ENCODE measurements at places on chromosomes 1 and 21. TPM values are rescaled to one million over a fixed set of nuclear protein-coding genes. Genes with fewer than 3 reads are reported as not detected.
A peak's percentile ranks its signal among the peaks of the same experiment; 100 is the strongest.

DNA sequence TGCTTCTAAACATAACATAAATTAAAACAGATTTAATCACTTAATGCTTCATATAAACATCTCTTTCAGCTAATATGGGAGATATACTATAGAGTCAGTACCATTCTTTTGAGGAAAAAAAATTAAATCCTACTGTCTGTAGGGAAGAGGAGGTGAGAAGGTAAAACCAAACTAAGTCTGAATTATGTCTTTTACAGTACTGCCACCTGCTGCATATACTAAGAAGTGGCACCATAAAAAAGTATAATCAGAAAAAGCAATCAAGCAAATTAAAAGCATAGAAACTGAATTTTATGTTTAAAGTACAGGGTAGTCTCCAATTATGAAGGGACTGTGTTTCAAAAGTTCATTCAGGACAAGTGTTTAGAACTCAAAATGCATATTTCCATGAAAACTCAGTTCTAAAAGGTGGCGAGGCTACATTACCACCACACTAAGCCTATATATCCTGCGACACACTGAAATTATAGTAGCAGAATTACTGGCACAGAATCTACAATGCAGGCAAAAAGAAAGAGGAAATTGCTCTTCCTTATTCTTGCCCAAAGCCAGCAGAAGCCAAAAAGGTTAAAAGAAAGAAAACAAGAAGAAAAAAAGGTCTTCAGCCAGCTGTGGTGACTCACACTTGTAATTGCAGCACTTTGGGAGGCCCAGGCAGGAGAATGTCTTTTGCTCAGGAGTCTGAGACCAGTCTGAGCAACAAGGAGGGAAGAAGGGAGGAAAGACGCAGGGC, 9.0 kb downstream of the NSL1 start:
- no peaks in the 10 kb centered on the region for H3K4me1 ChIP-seq
- H3K4me3 ChIP-seq = no peak overlapping the region
- DNase-seq = peak; percentile 45
- H3K27ac ChIP-seq = no peak overlapping the region

DNA sequence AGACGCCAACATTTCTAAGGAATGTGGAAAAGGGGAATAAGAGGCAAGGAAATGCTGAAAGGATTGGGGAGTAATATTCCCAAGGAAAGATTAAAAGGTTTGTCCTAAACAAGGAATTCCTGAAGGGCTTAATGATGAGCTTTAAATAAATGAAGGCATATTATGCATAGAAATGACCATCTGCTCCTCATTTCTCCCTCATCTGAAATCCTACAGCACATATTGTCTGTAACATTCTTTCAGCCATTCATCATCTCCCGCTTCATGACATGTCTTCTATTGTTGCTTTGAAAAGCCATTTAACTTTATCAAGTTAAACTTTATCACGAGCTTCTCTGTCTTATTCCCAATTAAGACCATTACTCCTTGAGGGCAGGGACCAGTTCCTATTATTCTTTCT, 608.7 kb upstream of the PLXNA2 start:
- H3K4me3 ChIP-seq = no peak overlapping the region
- no peak for DNase-seq
- no peak overlapping the region for H3K27ac ChIP-seq
- H3K4me1 ChIP-seq = no peaks in the 10 kb centered on the region
- H3K27me3 ChIP-seq = no peaks in the 10 kb centered on the region
- no peaks in the 10 kb centered on the region for H3K36me3 ChIP-seq

DNA sequence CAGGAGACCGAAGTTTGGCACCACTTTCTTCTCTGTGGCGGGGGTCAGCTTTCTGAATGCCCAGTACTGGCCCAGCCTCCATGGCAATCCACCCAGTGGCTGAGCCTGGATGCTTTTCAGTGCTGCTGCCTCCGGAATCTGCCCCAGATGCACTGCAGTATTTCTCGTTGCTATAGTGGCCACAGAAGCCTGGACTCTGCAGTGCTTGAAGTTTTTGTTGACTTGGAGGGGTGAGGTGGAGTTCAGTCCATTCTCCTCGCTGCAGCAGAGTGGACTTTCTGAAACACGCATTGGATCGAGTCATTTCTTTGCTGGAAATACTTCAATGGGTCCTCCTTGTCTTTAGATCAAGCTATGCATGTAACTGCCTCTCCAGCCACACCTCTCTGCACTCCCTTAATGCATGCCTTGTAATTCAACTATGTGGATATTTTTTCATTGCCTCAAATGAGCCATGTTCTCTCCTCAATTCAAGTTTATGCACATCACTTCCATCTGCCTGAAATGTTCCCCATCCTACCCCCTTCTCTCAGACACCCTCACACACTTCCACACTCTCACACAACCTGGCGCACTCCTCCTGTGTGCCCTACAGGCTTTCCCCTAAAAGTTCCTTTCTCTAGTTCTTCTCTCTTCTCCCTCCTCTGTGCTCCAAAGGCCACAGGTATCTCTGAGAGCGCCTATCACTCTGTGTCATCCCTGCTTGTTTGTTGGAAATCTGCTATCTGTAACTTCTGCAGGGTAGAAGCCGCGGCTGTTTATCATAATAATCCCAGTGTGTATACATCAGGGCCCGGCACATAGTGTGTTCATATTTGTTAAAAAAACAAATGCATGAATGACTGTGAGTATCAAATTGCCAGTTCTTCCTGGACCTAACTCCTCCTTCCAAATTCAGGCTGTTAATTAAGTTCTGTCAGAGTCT, 16.5 kb downstream of the ADAM30 start:
- H3K4me1 ChIP-seq = no peaks in the 10 kb centered on the region
- no peak overlapping the region for H3K4me3 ChIP-seq
- H3K36me3 ChIP-seq = no peaks in the 10 kb centered on the region
- DNase-seq = no peak
- H3K27ac ChIP-seq = no peak overlapping the region

GRCh38 chr1:160325252-160325651, 17.8 kb downstream of the COPA start:
- H3K27me3 ChIP-seq = no peaks in the 10 kb centered on the region
- H3K4me3 ChIP-seq = no peak overlapping the region
- H3K36me3 ChIP-seq = peaks cover 42% of the 10 kb centered on the region
- no peak overlapping the region for H3K27ac ChIP-seq

GRCh38 chr21:16536643-16537434, 807.1 kb downstream of the USP25 start:
- no peak overlapping the region for H3K27ac ChIP-seq
- no peak for DNase-seq
- no peaks in the 10 kb centered on the region for H3K4me1 ChIP-seq
- H3K36me3 ChIP-seq = no peaks in the 10 kb centered on the region
- no peaks in the 10 kb centered on the region for H3K27me3 ChIP-seq
- H3K4me3 ChIP-seq = no peak overlapping the region

GRCh38 chr1:229378586-229379367, 35.9 kb upstream of the CCSAP start:
- peaks cover 33% of the 10 kb centered on the region for H3K4me1 ChIP-seq
- no peak overlapping the region for H3K4me3 ChIP-seq
- H3K36me3 ChIP-seq = no peaks in the 10 kb centered on the region

- H3K27me3 ChIP-seq = peaks cover 17% of the 10 kb centered on the region
- H3K4me1 ChIP-seq = peaks cover 9% of the 10 kb centered on the region
- H3K27ac ChIP-seq = no peak overlapping the region
- no peak overlapping the region for H3K4me3 ChIP-seq
- no peak for DNase-seq
Measured at GRCh38 chr1:231016234-231016633, 23.8 kb downstream of the FAM89A start.

DNA sequence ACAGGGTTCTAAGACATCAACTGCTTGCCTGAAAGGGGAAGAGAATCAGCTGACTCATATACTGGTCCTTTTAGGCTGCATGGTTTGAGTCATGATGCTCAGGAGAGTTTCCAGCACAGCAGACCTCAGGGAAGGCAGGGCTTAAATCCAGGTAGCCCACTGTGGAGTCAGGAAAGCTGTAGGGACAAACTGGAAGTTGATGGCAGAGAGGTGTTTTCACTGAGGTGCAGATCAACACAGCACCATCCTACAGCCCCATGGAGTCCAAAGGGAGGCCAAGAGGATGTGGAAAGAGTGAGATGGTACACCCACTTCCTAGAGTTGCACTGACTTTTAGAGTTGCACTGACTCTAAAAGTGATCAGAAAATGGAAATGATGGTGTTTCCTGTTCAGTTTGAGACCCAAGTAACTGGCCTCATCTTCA, 252.4 kb upstream of the DUSP10 start:
- DNase-seq = no peak
- H3K36me3 ChIP-seq = no peaks in the 10 kb centered on the region
- no peak overlapping the region for H3K4me3 ChIP-seq
- H3K27ac ChIP-seq = no peak overlapping the region
- no peaks in the 10 kb centered on the region for H3K27me3 ChIP-seq
- no peaks in the 10 kb centered on the region for H3K4me1 ChIP-seq

GRCh38 chr1:241495741-241496140, 23.8 kb downstream of the FH start:
- no peak for DNase-seq
- no peaks in the 10 kb centered on the region for H3K4me1 ChIP-seq
- no peak overlapping the region for H3K27ac ChIP-seq
- peaks cover 20% of the 10 kb centered on the region for H3K36me3 ChIP-seq
- H3K4me3 ChIP-seq = no peak overlapping the region

GRCh38 chr1:224675590-224675989, 59.5 kb downstream of the CNIH3 start:
- H3K27me3 ChIP-seq = no peaks in the 10 kb centered on the region
- no peak overlapping the region for H3K4me3 ChIP-seq
- no peaks in the 10 kb centered on the region for H3K36me3 ChIP-seq
- H3K4me1 ChIP-seq = no peaks in the 10 kb centered on the region
- DNase-seq = no peak
- H3K27ac ChIP-seq = no peak overlapping the region

GRCh38 chr1:208446271-208446691, 202.1 kb upstream of the PLXNA2 start:
- no peaks in the 10 kb centered on the region for H3K27me3 ChIP-seq
- H3K4me3 ChIP-seq = no peak overlapping the region
- H3K36me3 ChIP-seq = no peaks in the 10 kb centered on the region
- peaks cover 10% of the 10 kb centered on the region for H3K4me1 ChIP-seq

DNA sequence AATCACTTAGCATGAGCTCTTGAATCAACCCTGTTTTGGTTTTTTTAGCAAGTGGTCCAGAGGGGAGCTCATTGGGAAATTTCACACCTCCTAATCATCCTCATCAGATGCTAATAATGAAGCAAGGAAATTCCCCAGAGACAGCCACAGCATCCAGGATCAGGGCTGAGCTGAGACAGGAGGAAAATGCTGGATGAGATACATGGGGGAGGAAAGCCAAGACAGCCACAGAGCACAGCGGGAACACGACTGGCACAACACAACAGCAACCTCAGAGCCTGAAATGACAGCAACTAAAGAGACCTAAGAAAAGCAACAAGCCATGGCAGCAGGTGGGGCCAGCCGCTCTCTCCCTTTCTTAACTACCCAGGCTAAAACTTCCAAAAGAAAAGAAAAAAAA, 70.4 kb downstream of the UBR4 start:
- H3K36me3 ChIP-seq = peaks cover 75% of the 10 kb centered on the region
- H3K4me3 ChIP-seq = no peak overlapping the region
- H3K27me3 ChIP-seq = no peaks in the 10 kb centered on the region
- peak overlapping the region; percentile 2 for H3K27ac ChIP-seq
- H3K4me1 ChIP-seq = no peaks in the 10 kb centered on the region

GRCh38 chr21:45043541-45044020, 30.8 kb upstream of the ADARB1 start:
- H3K27ac ChIP-seq = no peak overlapping the region
- no peak overlapping the region for H3K4me3 ChIP-seq
- no peaks in the 10 kb centered on the region for H3K36me3 ChIP-seq
- no peaks in the 10 kb centered on the region for H3K27me3 ChIP-seq

DNA sequence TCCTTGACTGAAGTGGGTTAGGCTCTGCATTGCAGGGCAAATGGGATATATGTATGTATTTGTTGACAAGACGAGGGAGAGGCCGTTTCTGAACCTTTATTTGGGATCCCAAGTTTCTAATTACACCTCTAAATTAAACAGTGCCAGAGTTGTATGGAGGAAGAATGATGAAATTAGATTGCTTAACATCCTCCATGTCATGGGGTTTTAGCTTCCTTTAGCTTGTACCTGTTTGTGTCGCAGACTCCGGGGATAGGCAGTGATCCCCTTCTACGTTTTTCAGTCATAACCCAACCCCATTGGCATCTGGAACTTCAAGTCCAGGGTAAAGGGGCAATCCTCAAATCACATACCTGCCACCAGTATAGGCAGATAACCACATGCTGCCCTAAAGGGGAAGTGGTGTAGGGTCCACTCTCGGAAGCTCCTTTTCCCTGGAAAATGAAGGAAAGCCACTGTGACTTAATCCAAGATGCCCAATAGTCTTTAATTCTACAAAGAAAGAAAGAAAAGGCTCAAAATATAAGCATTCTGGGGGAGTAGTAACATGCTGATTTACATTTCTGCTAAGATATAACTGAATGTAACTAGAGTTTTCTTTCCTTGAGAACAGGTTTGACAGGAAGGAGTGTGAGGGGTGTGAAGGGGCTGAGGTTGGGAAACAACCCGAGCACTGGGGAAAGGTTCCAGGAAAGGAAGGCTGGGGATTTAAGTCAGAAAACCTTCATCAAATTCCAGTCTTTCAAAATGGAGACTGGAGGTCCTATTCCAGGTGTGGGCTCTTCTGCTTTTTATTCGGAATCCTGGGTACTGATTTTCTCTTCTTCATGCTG, 77.6 kb downstream of the RGL1 start:
- H3K27me3 ChIP-seq = no peaks in the 10 kb centered on the region
- no peak for DNase-seq
- no peak overlapping the region for H3K27ac ChIP-seq
- H3K4me1 ChIP-seq = no peaks in the 10 kb centered on the region

- peak overlapping the region; percentile 96 for H3K27ac ChIP-seq
- DNase-seq = peak; percentile 30
- 0 out of 2 replicates have a peak, but pooled peaks cover 11% of the 10 kb centered on the region for H3K27me3 ChIP-seq
- no peaks in the 10 kb centered on the region for H3K36me3 ChIP-seq
Measured at GRCh38 chr1:144551107-144551542, 41.6 kb upstream of the PPIAL4F start.

DNA sequence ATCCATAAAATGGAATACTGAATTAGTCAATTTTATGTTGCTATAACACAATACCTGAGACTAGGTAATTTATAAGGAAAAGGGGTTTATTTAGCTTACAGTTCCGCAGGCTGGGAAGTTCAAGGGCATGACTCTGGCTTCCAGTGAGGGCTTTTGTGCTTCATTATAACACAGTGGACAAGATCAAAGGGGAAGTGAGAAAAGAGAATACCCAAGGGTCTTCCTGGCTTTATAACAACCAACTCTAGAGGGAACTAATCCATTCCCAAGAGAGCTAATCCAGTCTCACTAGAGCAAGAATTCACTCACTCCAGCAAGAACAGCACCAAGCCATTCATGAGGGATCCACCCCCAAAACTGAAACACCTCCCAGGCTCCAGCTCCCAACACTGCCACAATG, 3.1 kb downstream of the KIFAP3 start:
- no peaks in the 10 kb centered on the region for H3K27me3 ChIP-seq
- no peak overlapping the region for H3K27ac ChIP-seq

TOR1AIP1 gene
- 20.6 TPM for total RNA-seq

BRDT gene
- total RNA-seq = 0.19 TPM

AXDND1 gene
- total RNA-seq = not detected

GPA33 gene
- total RNA-seq = not detected

IQCC gene
- total RNA-seq = 3.5 TPM

CLEC20A gene
- total RNA-seq = not detected

SPRR2B gene
- total RNA-seq = not detected

NEK7 gene
- 18.6 TPM for total RNA-seq

FAM163A gene
- total RNA-seq = 0.08 TPM

FAM89A gene
- total RNA-seq = 3.2 TPM

IGSF9 gene
- total RNA-seq = 27.6 TPM

GPN2 gene
- 10.1 TPM for total RNA-seq

C1QC gene
- not detected for total RNA-seq

Measured in GM23338 (cell line).